SJCRH30 (cell line): ENCODE measurements at places on chromosomes 3 and 15.

DNA sequence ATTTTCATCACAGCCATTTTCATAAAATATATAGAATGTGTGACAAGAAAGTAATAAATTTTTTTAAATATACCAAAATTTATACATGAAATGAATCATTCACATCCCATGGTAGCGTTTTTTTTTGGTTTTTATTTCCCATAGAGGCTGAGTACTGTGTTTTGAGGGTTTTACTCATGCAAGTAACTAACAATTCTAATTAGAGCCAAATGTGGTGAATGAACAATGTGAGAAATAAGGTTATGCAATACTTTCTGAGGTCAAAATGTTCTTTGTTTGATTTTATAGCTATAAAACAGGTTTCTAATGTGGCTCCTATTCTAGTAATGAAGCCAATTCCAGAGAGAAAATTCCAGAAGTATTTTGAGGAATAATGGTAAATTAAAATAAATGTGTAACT lies 386.8 kb downstream of the TBC1D5 start:
- DNase-seq, result no peak

- DNase-seq, result no peak
Measured at GRCh38 chr3:46102780-46103130, 75.5 kb upstream of the XCR1 start.

- no peak for DNase-seq
Measured at GRCh38 chr15:86237111-86237500, 157.4 kb downstream of the AGBL1 start.

GRCh38 chr3:50164984-50165909 lies 10.1 kb downstream of the SEMA3F start:
- no peak for DNase-seq

DNA sequence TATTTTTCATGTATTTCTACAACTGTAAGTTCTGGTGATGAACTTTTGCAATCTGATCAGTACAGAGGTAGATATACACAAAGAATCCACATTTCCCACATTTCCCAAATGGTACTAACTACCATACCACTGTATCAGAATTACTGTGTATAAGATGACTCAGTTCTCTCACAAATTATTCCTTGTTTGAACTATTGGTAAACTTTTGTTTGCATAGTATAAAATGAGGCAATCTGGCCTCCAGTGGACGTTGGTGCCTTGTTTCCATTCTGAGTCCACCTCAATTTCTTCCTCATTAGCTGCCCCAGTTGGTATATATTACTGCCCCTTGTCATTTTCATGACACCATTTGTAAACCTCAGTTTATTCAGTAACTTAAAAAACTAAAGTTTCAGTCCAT lies 38.5 kb downstream of the SPTSSB start:
- DNase-seq, result no peak

DNA sequence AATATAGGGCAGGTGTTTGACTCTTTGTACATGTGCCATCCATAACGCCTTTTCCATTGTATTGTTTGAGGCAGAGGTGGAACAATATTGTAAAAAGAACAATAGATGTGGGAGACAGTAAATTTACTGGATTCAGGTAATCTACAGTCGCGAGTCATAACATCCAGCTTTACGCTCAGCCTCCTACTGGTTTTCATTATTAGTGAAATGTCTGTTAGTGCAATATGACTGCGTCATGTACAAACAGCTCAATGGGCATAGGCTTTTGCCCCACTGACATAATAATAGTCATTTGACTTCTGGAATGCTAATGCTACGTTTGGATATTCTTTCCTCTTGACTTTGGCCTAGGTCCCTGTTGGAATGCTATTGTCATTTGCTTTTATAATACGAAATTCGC lies 9.5 kb downstream of the CACNA2D3 start:
- DNase-seq, result no peak

- no peak for DNase-seq
Measured at GRCh38 chr15:43771816-43772215, 5.0 kb downstream of the ELL3 start.

GRCh38 chr3:71450162-71450561 lies 133.4 kb downstream of the FOXP1 start:
- no peak for DNase-seq

- no peak for DNase-seq
Measured at GRCh38 chr15:90620379-90621067, 90.8 kb downstream of the CRTC3 start.

GRCh38 chr3:23341147-23341838 lies 138.2 kb downstream of the UBE2E2 start:
- no peak for DNase-seq

DNA sequence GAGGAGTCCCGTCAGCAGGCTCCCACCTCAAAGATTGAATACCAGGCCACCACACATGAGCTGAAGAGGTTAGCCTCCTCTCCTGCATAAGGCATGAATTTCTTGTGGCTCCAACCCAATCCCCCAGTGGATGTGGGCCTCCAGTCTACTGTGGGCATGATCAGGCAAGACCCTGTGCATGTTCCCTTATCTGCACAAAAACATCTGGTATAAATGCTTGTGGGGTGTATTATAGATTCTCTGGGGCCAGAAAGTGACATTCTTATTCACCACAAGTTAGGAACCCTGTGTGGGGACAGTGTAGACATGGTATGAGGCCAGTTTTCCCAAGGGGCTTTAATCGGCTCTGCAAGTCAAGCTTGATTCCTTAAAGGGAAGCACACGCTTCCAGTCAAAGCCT lies 18.2 kb upstream of the UBP1 start:
- no peak for DNase-seq

DNA sequence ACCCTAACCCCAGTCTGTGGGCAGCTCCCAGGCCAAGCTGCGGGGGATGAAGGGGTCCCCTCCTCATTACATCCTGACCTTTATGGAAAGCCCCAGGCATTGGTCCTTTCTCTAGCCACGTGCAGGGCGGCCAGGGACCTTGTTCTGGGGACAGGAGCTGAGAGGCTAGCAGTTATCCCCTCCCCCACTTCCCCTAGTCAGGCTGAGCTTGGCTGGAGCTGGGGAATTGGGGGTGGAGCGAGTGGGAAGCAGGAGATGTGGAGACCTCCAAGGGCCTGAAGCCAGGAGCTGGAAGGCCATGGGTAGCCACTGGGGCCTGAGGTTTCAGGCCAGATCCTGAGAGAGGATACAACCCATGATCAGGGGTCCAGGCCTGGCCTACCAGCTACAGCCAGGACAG lies 45.8 kb downstream of the DNAH1 start:
- no peak for DNase-seq

DNA sequence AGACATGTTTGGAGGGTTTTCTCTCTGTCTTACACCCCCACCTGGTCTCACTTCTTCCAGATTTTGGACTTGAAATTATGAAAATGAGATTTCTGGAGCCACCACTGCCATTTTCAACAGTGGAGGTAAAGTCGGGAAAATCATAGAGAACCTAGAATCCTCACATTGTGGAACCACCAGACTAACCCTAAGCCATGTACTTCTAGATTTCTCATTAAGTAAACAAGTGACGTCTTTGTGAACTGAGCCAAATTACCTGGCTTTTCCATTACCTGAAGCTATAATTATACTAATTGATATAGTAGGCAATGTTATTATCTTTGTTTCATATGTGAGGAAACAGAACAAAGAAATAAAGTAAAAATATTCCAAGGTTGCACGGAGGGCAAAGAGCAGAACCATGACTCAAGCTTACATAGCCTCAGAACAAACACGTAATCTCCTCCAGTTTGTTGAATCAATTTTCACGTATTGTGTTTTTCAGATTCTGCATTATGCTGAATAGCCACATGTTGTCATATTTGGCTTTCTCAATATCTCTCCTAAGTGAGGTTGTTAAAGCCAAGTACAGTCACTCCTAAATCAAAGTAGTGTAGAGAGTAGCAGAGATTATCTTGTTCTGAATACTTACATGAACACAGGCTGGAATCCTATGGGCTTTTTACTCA lies 101.3 kb upstream of the CMC1 start:
- no peak for DNase-seq

DNA sequence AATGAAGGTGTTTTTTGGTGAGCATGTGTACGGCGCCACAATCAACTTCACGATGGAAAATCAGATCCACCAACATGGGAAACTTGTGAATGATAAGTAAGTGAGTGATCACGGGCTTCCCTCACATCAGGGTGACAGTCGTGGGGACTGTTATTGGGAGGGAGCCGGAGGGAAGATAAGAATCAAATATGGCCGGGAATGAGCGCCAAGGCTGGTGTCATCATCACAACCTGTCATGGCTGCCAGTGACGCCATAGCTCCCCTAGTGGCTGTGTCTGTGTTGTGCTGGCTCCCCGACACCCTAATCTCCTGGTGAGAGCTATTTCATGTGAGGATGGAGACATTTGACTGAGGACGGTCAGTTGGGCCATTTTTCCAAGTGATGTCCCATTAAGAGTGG lies 168.5 kb downstream of the SV2B start:
- peak; percentile 29 for DNase-seq

GRCh38 chr3:128237348-128238183 lies 84.3 kb downstream of the EEFSEC start:
- DNase-seq, result no peak

DNA sequence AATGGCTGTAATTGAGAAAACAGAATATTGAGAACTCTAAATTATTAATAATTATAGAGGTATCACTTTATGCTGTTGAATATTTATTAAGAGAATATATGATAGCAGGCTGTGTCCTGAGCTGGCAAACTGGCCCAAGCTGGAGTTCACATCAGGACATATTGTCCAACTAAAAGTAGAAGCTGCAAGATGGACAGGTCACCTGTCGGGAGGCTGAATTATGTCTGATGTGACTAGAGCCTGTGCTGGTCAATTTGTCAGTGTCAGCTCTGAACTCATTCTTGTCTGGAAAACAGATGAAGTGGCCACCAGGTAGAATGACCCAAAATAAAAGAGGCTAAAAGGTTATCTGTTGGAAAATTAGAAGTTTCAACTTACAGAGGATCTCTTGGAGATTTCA lies 392.2 kb downstream of the LRTM1 start:
- no peak for DNase-seq

- DNase-seq, result no peak
Measured at GRCh38 chr15:78951841-78952238, 7.0 kb upstream of the CTSH start.

DNA sequence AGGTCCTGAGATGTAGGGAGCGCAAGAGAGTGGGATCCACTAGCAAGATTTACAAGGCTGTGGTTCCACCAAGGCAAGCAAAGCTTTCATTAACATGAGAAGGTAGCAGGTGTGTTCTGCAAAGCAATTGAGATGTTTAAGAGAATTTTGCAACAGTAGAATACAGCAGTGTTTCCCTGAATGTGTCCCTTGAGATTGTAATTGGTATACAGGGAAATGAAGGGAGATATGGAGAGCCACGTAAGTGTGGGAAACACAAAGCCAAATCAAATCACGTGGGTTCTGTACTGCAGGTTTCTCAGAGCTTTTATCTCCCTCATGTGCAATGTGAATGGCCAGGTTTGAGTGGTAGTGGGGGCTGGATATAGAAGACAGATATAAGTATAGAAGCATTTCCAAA lies 67.3 kb downstream of the ATG7 start:
- DNase-seq, result no peak

- DNase-seq, result peak; percentile 33
Measured at GRCh38 chr3:11379238-11379823, 107.1 kb downstream of the ATG7 start.

- no peak for DNase-seq
Measured at GRCh38 chr3:20344400-20344959, 158.5 kb upstream of the SGO1 start.

DNA sequence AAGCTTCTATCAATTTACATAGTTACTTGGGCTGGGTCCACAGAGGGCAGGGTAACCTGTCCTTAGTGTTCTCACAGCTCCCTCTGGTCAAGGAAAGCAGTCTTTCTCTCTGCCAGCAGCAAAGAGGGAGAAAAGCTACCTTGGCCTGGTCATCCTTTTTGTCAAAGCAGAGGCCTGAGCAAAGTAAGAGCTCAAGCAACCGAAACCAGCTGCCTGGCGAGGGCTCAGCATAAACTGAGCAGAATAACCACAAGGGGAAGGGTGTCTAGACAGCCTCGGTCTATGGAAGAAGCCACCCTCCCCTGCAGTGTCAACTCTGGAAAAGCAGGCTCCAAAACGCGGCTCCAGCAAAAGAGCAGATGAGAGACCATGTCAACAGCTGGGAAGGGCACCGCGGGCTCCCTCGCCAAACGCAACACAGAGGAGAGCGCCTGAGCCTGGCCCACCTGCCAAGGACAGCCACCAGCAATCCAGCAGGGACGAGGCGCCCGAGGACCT lies 17.4 kb downstream of the LRIG1 start:
- DNase-seq, result no peak

GRCh38 chr3:182979103-182979673 lies 1.1 kb downstream of the DCUN1D1 start:
- no peak for DNase-seq

- peak; percentile 88 for DNase-seq
Measured at GRCh38 chr15:69491038-69491505, 38.5 kb downstream of the RPLP1 start.

- no peak for DNase-seq
Measured at GRCh38 chr3:48575366-48575765, 11.8 kb upstream of the UCN2 start.

DNA sequence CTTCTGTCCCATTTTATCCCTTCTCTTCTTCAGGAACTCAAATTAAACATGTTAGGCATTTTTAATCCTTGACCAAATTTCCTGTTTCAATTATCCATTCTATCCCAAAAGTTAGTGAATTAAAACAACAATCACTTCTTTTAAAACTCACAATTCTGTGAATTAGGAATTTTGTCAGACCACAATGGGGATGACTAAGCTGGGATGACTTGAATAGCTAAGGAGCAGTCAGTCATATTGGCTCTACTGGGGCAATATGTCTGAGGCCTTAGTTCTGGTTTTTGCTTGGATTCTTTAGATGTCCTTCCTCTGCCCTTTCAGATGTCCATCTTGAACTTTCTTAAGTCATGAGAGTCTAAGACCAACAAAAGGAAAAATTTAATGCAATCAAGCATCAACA lies 178.2 kb upstream of the TGFBR2 start:
- no peak for DNase-seq

GRCh38 chr3:188608401-188608800 lies 454.4 kb downstream of the LPP start:
- no peak for DNase-seq

- DNase-seq, result peak; percentile 6
Measured at GRCh38 chr15:77251662-77252061, 168.2 kb downstream of the PEAK1 start.

- DNase-seq, result peak; percentile 52
Measured at GRCh38 chr15:64430000-64430735, 30.2 kb upstream of the ZNF609 start.

DNA sequence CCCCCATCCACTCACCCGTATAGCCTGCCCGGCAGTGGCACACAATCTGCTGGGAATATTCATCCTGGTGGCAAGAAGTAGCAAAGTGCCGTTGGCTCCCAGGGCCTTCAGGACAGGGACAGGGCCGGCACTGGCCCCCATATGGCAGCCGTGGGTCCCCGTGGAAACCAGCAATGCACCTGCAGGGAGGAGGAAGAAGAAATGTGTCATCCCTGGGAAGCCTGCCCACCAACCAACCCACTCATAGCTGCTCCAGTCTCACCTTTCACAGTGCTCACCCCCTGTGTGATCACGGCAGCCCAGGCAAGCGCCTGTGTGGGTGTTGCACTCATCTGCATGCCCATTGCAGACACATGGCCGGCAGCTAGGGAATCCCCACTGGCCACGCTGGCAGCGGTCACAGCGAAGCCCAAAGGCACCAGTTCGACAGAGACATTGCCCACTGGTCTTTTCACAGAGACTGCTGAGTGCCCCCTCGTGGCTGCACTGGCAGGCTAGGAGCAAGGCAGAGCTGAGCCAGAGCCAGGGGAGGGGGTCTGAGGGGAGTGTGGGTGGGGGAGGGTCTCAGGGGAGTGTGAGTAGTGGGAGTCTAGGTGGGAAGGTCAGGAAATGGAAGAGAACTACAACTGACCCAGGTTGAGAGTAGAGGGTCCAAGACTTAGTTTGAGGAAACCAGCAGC lies 4.5 kb upstream of the USP19 start:
- DNase-seq, result no peak
